Metanephros (tissue), 2 donors: ENCODE measurements at places on chromosomes 2 and 18. TPM values are rescaled to one million over a fixed set of nuclear protein-coding genes. Genes with fewer than 3 reads are reported as not detected.

Gene NCKAP5
- 7.5 TPM for total RNA-seq

Gene CAVIN2
- total RNA-seq, result 51.9 TPM

Gene ZNF407
- total RNA-seq, result 28.4 TPM

Gene ASPRV1
- total RNA-seq, result 3.4 TPM

Gene KCNG2
- total RNA-seq, result 1.4 TPM

Gene GKN2
- 0.53 TPM for total RNA-seq

Gene TRABD2A
- total RNA-seq, result 1.1 TPM

Gene NEU4
- 0.99 TPM for total RNA-seq

Gene CROCC2
- 0.18 TPM for total RNA-seq

Gene FAP
- total RNA-seq, result 17.2 TPM

Gene MALL
- total RNA-seq, result 11.5 TPM

Gene DSG1
- total RNA-seq, result 0.06 TPM

Gene CCBE1
- 30.7 TPM for total RNA-seq

Gene DYNAP
- total RNA-seq, result not detected

Gene KLHL29
- 11.2 TPM for total RNA-seq

Gene PIEZO2
- total RNA-seq, result 31.1 TPM

Gene HOXD9
- total RNA-seq, result 50.0 TPM

Gene PTPN4
- total RNA-seq, result 71.6 TPM

Gene SCN2A
- 2.7 TPM for total RNA-seq

Gene ABCB11
- total RNA-seq, result 0.06 TPM

Gene POMC
- 7.8 TPM for total RNA-seq

Gene GAL3ST2
- 0.82 TPM for total RNA-seq

Gene SNRNP27
- total RNA-seq, result 30.4 TPM

Gene C2orf66
- total RNA-seq, result not detected
